Posterior cingulate gyrus (tissue), 11 donors: ENCODE measurements at places on chromosomes 1 and 21.

DNA sequence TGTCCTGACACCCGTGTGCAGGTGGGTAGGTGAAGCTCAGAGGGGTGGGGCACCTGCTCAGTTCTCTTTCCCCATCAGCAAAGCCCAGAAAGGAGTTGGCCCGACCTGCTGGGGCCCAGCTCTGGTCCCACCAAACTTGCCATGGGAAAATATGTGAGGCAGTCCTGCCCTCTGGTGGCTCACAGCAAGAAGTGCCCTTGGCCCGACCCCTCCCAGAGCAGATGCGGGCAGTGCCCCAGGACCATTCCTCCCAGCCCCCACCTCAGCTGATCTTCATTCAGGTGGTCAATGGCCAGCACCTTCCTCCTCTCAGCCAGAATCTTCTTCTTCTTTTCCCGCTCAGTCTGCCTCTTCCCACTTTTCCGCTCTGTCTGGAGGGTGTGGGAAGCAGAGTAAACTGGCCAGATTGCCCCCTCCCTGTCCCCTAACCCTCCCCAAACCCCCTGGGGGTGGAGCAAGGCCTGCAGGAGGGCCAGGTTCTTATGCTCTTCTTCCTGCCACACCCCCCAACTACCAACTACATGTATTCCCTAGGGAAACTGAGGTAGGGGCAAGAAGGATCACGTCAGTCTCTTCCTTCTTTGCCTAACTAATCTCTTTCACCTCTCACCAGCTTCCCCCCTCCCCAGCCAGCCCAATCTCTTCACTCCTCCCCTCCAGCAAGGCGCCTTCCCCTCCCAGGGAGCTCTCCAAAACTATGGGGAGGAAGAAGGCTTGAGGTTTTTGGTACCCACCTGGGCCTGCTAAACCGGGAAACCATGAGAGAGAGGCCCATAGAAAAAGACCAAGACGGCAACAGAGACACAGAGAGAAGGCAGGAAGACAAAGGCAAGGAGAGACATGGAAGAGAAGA is 15.6 kb downstream of the TNNT2 start:
- peak; percentile 71 for DNase-seq

GRCh38 chr1:175744305-175744704 is 910 bp upstream of the TNR start:
- DNase-seq = no peak

DNA sequence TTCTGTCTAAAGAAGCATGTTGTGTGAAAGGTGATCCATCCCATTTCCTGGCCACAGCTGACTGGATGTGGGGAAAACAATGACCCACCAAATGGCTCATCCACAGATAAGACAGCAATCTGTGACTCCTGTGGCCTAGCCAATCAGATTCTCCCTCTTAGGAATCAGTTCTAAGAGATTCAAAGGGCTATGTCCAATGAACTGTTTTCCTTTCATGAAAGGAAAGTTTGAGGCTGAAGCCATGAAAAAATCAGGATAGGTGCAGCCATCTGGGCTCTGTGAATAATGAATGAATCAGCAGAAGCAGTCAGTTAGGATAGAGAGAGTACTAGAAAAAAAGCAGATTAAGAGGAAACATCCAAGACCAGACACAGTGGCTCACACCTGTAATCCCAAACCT is 164.7 kb downstream of the NRIP1 start:
- no peak for DNase-seq

DNA sequence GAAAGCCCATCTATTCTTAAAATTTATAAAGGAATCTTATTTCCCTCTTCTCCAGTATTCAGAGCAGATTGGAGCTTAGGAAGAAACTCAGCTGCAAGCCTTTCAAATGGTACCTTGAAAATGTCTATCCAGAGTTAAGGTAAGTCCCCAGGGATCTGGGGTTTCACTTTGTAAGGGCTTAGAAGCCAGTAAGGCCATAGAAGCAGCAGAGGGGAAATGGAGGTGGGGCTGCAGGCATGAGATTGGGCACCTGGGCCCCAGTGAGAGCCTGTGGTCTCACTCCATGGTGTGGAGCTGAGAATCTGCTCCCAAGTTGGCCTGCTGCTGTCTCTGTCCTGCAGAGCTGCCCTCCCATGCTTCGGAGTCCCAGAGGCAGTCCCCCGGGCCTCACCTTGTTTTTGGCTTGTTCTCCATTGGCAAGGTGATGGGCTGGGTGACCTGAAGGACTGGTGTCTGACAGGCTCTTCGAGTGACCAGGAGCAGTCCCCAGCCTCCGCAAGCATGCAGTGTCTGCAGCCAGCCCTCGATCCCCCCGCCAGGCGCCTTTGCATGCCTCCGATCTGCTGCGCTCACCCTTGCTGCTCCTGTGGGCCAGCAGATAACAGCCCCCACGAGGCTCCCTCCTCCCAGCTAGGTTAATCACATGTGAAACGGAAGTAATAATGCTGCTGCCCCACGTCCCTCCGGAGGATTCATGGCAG is 163.1 kb downstream of the PGBD5 start:
- no peak for DNase-seq

DNA sequence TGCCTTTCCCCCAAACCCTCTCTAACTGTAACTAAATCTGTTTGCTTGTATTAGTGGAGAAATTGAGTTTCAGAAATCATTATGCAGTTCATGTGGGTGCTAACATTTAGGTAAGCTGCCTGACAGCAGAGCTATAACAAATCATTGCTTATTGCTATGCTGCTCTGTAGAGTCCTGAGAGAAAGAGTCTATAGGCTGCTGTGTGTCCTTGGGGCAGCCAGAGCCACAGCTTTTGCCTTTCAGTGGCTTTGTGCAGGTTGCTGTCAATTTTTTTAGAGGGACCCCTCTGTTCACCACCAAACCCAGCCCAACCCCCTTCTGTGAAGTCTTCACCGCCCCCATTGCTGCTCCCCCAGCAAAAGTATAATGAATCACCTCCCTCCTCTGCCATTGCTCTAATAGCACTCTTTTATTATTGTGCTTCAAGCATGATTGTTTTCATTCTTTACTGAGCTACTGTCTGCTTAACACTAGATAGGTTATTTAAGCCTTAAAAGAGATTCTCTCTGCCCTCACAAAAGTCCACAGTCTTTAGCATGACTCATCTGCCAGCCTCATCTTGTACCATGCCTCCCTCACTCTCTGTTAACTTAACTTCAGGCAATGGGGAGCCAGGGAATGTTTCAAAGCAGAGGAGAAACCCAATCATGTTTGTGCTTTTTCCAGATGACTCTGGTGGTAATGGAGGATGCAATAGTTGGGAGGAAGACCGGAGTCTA is 38.6 kb downstream of the DIRAS3 start:
- no peak for DNase-seq

- peak; percentile 29 for DNase-seq
These were observed 2.6 kb upstream of the SAMD13 start for GRCh38 chr1:84298684-84299535.

- no peak for DNase-seq
These were observed 304.0 kb downstream of the DUSP10 start for GRCh38 chr1:221437926-221438325.

DNA sequence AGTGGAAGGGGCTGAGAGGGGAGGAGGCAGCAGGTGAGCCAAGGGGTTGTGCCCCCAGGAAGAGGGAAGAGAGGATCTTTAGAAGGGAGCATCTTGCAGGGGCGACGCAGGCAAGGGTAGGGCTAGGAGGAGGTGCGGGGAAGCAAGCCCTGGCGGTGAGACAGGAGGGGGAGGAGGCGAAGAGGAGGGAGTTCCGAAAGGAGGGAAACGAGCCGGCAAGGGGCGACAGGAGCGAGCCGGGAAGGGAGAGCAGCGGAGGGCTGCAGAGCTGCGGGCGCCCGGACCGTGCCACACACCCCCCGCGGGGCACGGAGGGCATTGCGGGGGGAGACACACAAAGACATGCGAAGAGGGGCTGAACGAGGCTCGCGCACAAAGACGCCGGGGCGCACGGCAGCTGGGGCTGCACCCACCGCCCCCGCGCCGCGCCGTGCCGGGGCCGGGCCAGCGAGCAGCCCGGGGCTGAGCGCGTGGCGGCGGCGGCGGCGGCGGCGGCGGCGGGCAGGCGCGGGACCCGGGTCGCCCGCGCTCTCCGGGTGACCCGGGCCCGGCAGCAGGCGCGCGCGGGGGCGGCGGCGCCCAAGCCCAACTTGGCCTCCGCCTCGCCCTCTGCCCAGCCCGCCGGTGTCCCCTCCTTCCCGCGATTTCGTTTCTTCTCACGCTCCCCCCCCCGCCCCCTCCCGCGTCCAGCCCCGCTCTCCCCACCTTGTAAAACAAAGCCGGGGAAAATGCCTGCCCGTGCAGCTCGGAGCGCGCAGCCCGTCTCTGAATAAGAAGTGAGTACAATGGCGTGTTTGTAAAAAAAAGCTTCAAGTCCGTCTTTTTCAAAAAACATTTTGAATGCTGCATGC is at the start of gene KCNK2:
Gene KCNK2, plus strand, starts transcription at position 206 of the 851 bp plus-strand sequence. CDS start 649 bp downstream, outside the sequence.
- DNase-seq = no peak

- no peak for DNase-seq
These were observed 488.0 kb downstream of the LMO4 start for GRCh38 chr1:87816646-87817045.

DNA sequence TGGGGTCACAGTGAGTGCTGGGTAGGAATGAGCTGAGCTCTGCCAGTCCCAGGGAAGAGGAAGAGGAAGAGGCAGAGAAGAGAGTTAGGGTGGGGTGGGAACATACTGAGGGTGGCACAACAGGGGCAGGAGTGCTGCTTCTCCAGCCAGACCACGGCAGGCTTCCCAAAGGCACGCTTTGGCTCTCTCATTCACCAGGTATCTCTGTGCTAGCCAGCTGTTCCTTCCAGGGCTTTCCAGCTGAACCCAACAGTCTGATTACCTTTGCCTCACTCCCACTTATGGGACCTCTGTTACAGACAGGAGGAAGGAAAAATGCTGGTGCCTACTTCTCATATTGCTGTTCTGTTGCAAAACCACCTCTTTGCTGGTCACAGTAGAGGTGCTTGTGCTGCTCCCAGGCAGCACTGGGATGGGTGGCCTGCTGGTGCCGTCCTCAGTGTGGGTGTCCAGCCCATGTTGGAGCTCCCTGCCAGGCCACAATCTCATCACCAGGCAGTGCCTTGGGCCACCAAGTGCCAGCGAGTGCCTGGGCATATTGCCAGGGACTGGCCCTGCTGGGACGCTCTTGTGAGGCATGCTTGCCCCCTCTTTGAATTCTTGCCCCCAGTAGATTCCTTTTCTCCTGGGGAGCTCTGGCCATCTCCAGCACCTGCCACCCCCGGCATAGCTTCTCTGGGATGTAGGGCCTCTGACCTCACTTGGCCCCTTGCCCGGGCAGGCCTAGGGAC is 2.1 kb downstream of the ADORA1 start:
- peak; percentile 83 for DNase-seq

DNA sequence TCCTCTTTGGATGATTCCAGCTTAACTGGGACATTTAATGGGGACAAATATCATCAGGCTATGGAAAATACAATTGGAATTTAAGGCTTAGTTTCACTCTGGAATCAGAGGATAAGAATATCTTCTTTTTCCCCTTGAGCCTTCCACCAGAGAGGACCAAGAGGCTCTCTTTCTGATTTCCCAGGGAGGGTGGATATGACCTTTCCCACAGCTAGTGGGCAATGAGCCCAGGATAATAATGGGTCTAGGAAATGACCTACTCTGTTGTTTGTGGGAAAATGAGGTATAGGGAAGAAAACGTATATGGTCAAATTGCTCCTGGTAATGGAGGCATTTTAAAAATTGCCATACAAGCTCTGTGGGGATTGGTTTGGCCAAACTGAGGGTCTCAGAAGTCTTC is 1.9 kb downstream of the OR6Y1 start:
- no peak for DNase-seq

DNA sequence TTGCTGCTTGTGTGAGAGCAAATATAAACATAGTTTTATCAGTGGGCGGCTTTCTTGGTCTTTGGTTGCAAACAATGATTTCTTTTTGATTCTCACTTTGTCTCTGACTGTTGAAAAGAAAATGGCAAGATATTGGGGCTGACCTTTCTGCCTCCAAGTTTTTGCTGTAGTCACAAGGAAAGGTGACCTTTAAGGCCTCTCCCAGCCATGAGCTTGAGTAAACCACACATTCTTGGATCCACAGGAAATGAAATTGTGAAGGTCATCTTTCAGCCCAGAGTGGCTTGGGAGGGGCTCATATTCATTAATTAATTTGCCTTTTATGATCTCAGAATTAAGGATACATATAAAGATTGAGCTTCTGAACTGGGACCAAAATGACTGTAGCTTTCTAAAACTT is 241.6 kb downstream of the BACH1 start:
- no peak for DNase-seq

DNA sequence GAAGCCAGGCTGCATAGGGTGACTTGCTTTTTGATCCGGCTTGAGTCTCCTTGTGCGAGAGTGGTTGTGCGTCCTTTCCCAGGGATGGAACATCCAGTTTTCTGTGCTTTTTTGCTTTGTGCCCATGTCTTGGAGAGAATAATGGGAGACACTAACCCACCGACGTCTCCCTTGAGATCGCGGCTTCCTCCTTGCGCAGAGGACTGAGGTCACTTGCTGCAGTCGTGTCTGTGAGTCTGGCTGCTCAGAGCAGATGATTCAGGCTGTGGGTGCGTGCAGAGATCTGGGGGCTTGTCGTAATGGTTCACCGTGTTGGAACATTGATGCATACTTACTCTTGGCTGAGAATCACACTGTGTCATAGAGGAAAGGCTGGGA is 164.5 kb upstream of the CACNA1E start:
- no peak for DNase-seq

GRCh38 chr21:44818640-44819011 is 764 bp upstream of the SUMO3 start:
- DNase-seq = no peak

GRCh38 chr1:214455479-214455878 is 95.9 kb downstream of the PTPN14 start:
- DNase-seq = no peak

DNA sequence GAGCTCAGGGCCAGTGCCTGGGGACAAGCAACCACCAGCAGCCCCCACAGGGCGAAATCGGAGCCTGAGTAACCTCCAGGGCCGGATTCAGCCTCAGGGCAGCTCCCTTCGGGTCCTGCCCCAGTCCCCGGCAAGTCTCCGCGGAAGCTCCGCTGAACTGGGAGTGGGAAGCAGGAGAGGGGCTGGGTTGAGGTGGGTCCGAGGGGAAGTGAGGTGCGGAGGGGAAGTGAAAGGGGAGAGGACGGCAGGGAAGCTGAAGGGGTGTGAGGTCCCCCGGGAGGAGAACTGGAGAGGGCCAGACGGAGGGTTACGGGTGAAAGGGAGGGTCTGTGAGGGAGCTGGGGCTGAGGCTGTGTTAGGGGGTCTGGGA is 560 bp downstream of the PADI2 start:
- no peak for DNase-seq

- no peak for DNase-seq
These were observed 25.9 kb upstream of the NID1 start for GRCh38 chr1:236090741-236091147.

- DNase-seq = peak; percentile 93
These were observed 63.9 kb downstream of the NDUFS5 start for GRCh38 chr1:39089931-39090521.
